ENCODE measurements at places on chromosomes 6 and 20.

- DNase-seq: no peak
Measured at GRCh38 chr20:62839261-62839660, 22.4 kb downstream of the TCFL5 start.

GRCh38 chr6:170329321-170329720 is 22.8 kb downstream of the FAM120B start:
- no peak for DNase-seq

DNA sequence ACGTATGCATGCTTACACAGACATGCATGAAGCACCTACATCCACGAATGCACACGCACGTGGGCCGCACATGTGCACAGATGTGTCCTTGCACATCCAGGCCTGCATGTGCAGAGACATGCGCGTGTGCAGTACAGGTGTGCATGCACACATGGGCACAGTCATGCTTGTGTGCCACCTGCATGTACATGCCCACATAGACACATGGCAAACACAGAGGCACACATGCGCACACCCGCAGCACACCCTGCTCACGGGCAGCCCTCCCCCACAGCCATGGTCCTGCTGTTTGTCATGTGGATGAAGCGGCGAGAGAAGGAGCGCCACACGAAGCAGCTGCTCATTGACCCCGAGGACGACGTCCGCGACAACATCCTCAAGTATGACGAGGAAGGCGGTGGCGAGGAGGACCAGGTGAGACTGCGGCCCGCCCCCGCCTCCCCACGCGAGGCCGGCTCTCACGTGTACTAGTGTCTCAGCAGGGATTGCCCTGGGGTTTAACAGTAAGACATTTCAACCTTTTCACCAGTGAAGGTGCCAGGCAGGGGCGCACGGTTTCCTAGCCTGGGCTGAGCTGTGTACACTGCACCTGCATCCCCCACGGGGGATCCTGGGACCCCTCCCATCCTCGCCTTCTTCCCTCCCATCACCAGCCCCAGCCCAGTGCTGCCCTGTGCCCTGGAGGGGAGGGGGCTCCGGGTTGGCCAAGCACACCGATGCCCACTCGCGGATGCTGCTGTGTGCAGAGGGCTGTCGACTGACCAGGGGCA is 132.8 kb downstream of the TAF4 start:
- no peak for DNase-seq

DNA sequence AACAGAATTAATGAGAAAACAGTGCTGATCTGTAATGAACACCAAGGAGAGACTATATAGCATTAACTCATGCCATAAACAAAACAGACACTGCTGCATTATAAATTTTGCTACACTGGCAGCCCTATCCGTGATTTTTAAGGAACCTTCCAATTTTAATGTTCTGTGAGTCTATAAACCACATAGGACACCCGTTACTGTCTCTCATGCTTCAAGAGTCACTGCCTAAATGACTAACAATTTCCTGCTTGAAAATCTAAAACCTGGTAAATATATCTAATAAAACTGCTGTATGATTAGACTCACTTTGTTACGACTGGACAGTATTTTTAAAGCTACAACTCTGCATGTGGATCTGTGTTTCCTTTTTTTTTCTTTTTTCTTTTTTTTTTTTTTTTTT is 8.7 kb downstream of the CHD6 start:
- no peak for DNase-seq

- DNase-seq: no peak
Measured at GRCh38 chr6:21754891-21755290, 161.3 kb downstream of the SOX4 start.

DNA sequence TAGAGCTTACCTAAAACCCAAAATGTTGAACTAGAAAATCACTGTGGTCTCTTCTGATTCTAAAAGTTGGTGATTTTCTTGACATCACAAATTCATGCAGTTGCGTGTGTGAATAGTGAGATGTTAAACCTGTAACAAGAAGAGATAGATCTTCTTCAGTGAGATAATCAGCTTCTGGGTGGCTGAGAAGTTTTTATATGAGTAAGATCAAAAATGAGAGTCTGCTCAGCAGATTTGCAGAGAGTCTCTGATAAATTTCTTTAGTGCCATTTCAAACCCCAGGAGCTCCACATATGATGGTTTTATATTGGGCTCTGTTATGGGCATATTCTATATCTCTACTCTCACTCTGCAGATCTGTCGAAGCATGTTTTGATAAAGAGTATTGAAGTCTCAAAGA is 185.4 kb downstream of the ZFAND3 start:
- no peak for DNase-seq

GRCh38 chr20:57794600-57795341 is 85.0 kb upstream of the PMEPA1 start:
- DNase-seq: no peak

DNA sequence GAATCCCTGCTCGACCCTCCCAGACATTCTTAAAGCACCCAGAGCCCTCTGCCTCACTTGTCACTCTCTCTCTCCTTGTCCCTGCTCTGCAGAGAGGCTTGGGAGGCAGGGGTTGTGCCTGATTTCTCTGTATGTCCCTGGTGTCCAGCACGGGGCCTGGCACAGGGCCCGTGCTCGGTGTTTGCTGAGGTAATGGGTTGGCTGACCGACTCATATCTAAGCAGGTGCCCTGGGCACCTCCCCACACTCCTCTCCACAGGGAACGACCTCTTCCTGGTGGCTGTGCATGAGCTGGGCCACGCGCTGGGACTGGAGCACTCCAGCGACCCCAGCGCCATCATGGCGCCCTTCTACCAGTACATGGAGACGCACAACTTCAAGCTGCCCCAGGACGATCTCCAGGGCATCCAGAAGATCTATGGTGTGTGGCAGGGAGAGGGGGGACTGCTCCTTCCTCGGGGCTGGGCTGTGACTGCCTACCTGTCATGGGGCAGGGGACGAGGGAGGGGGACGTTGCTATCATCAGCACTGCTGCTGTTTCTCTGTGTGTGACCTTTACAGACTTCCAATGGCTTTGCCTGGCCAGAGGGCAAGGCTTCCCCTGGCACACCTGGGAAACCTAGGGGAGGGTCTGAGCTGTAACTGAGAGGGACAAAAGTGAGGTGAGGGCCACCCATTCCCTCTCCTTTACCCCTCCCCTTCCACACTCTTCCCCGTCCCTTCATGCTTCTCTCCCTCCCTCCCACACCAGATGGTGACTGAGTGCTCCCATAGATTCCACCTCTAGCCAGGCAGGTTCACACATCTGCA is 14.2 kb downstream of the MMP24OS start:
- no peak for DNase-seq

- DNase-seq: no peak
Measured at GRCh38 chr6:75230484-75231325, 12.9 kb downstream of the COX7A2 start.

DNA sequence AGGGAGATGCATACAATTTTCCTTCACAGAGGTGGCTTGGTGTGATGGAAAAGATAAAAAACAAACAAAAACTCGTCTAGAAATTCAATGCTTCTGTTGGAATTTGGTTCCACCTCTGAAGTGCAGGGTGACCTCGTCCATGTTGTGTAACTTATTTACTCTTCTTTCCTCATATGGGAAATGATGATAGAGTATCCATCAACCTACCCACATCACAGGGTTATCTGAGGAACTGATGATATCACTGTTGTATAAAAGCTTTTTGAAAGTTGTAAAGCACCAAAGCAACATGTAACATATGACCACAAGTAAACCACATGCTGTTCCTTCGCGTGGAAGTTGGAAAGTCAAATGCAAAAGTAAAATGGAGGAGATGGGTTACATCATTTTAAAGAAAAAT is 212.0 kb upstream of the SGK1 start:
- no peak for DNase-seq

DNA sequence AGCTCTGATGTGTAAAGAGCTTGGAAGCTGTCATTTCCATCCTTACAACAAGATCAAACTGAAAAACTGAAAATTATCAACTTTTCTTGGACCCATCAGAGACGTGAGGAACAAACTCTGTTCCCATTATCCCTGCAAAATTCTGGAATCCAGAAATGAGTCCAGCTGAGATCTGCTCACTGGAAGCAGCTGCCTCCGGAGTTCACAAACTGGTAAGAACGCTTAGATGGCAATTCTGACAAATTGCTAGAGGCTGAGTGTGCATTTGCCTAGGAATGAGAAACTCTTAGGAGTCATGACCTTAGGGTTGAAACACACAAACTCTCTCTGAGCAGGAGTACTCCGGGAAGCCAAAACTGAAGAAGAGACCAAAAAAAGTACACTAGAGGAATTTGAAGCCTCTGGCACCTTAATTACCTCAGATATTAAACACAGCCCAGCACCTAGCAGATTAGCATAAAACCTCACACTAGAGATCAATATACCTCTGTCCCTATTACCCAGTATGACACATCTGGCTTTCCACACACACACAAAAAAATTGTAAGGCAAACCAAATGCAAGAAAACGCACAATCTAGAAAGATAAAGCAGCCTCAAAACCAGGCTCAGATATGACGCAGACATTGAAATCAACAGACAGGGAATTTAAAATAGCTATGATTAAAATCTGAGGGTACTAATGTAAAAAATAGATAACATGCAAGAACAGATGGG is 233.5 kb upstream of the SGK1 start:
- no peak for DNase-seq

DNA sequence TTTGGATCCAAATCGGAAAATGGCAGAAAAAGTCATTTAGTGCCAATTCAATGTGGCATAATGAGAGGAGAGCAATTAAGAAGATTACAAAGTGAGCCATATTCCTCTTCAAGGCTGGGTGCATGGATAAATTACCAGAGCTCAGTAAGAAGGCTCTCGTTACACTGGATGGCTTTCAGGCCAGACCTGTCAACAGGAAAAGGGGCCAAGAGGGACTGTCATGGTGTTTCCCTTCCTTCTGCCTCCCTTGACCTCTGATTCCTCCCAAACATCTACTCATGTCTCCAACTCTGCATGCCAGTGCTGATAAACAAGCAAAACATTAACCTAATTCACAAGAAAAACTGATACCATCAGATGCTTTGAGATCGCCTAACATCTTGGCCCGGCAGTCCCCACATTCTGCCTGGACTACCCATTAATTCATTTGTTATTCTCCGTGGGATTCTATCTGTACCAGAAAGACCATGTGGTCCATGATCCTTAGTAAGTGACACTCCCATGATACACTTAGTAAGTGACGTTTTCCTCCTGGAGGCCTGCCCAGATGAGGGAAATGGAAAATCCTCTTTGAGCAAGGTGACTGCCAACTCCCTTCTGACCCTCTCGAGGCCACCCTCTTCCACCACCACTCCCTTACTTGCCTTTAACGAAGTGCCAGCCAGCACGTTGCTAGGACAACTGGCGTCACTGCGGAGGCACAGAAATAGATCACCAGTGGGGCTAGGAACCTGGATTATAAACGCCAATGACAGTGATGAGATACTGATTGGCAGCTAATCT is 239.2 kb downstream of the GMPR start:
- no peak for DNase-seq

- peak; percentile 56 for DNase-seq
Measured at GRCh38 chr6:390914-391558, 516 bp upstream of the IRF4 start.

DNA sequence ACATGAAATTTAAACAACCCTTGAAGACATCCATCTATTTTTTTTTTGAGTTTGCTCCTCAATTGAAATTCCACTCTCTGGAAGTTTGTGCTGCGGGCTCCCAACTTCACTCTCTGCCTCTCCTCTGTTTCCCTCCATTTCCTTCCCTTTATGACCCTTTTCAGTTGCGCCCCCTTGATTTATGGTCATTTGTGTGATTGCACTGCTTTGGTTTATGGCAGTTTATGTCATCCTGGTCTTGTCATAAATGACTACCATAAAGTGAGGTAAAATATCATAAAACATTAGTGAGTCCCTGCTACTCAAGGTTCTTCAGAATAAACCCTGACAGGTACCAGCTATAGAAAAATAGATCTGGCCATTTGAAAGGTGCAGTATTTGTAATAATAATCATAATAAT is 348.3 kb upstream of the ZFP64 start:
- no peak for DNase-seq

GRCh38 chr20:10902174-10902573 is 228.4 kb upstream of the JAG1 start:
- no peak for DNase-seq

- no peak for DNase-seq
Measured at GRCh38 chr6:11425431-11425871, 112.1 kb upstream of the TMEM170B start.

- no peak for DNase-seq
Measured at GRCh38 chr6:31836474-31837368, 9.2 kb downstream of the HSPA1B start.

- DNase-seq: peak; percentile 67
Measured at GRCh38 chr20:4666001-4666479, 55.7 kb upstream of the PRND start.

DNA sequence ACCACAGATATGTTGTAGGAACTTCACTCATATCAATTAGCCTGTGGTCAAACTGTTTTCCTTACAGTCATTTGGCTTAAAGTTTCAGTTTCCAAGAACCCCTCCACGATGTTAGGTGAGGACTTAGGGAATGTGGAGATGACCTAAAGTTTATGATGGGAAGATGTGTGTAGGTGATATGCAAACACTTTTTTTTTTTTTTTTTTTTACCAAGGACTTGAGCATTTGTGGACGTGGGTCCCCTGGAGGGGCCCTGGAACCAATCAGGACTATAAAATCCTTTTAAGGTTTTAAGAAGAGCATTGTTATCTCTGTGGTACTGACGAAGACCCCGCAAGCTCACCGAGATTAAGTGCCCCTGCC is 478 bp upstream of the MTHFD1L start:
- DNase-seq: no peak

GRCh38 chr6:122696079-122696478 is 83.4 kb upstream of the FABP7 start:
- no peak for DNase-seq

- DNase-seq: no peak
Measured at GRCh38 chr6:117074672-117075071, 190.7 kb upstream of the VGLL2 start.

DNA sequence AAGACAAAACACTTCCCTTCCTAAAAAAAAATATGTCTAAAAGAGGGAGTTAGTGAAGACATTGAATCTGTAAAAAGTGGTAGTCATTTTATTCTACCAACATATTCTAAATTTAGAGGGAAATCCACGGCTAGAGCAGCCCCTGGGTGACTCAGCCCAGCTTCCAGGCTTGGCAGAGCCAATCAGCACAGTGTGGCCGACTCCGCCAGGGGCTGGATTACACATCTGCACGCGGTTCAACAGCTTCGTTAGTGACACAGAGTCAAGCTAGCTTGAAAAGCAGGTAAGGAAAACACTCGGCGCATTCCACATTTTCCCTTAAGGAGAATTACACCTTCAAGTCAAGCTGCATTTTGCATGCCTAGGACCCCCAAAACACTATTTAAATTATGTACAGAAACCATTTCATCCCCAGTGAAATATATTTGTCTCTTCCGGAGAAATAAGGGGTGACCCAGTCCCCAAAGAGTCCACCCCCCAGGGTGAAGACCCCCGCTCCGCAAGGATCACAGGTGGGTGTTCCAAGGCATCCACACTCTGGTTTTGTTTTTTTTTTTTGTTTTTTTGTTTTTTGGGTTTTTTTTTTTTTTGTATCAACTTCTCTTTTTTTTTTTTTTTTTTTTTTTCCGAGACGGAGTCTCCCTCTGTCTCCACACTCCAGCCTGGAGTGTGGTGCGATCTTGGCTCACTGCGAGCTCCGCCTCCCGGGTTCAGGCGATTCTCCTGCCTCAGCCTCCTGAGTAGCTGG is 58.4 kb upstream of the ARID1B start:
- DNase-seq: no peak

GRCh38 chr20:33568378-33568777 is 78.5 kb downstream of the CBFA2T2 start:
- DNase-seq: no peak

Measured in stimulated activated CD8-positive, alpha-beta memory T cell treated with anti-CD3 and anti-CD28 coated beads, Interleukin-7, amount 100 ng/mL, for 48 hours (primary cell).